ENCODE measurements at places on chromosomes 6 and 20.

GRCh38 chr6:170280689-170281045, 10.2 kb downstream of the DLL1 start:
- DNase-seq = no peak

DNA sequence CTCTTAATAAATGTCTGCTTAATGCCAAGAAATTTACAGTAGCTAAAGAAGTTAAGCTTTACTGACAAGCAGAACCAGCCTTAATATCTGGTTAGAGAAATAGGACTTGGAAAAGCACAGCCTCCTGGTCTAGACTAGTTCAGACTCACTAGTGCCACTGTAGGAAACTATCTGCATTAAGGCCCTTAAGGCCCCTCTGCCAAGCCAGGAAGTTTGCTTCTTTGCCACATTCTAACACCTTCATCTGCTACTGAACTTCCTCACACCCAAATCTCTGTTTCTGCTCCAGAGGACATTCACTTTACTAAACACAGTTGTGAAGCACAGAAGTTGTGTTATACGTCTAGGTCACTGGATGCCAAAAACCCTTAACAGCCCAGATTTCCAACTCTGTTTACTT, 302.8 kb downstream of the BTBD9 start:
- no peak for DNase-seq

DNA sequence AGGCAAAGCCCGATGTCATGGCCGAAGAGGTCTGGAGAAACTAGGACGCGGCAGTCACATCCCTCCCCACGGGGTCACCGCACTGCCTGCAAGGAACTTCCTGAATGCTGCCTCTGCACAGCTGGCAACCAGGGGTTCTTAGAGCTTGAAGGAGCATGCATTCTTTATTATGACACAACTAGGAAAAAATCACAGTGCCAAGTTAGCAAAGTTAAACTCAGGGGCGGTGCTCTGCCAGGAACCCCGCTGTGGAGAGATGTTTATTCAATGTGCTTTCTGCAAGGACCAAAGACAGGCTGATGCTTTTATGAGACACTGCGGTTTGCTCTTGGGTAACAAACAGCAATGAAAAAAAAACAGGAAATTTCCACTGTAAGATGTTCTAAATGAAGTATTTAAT, 287.3 kb upstream of the FOXQ1 start:
- DNase-seq = no peak

DNA sequence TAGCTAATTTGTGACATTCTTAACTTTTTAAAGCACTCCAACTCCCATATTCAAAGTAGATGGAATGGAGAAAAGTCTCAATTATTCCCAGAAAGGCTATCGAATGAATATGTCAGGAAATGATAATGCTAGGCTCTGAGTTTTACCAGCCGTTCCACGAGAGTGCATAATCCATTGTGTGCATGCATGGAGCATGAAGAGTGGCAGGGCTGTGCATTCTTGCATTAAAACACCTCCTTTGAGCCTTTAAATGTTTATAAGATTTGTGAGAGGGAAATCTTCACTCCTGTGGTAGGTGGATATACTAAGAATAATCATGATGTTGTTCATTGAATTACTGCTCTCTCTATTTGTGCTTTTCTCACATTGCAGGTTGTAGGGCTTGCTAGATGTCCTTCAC, 178.3 kb downstream of the CARMIL1 start:
- DNase-seq = no peak

DNA sequence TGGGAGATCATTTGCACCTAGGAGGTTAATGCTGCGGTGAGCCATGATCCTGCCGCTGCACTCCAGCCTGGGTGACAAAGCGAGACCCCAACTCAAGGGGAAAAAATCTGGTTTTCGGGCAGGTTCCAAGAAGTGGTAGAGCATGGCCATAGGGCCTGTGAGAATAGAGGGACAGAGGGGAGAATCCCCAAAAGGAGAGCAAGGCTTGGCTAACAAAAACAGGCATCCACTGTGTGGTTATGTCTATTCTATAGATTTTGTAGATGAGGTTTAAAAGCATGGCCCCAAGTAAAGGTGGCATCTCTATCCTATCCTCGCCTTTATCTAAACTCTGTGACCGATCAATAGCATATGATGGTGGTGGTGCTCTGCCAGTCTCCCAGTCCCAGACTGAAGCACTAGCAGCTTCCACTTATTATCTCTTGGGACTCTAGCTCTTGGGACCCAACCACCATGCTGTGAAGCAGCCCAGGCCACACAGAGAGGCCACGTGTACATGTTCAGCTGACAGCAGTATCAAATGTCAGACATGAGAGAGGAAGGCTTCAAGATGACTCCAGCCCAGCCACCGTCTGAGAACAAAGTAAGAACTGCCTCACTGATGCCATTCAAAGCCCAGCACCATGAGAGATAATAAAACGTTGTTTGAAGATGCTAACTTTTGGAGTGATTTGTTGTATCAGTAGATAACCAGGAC, 27.7 kb downstream of the EIF2S2 start:
- no peak for DNase-seq

DNA sequence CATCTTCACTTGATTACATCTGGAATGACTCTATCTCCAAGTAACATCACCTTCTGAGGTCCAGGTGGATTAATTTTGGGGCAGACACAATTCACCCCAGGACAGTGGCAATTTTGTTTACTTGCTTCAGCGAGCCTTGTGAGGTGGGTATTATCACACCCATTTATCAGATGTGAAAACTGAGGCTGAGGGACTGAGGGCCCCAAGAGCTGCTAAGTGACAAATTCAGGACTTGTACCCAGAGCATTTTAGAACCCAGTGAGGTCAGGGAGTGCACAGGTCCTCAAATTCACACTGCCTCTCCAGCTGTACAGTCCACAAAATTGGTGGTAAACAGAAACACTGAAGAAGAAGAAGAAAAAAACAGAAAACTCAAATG, 125.2 kb upstream of the PMEPA1 start:
- no peak for DNase-seq

- DNase-seq = no peak
Measured at GRCh38 chr6:158206740-158207421, 38.7 kb downstream of the GTF2H5 start.

DNA sequence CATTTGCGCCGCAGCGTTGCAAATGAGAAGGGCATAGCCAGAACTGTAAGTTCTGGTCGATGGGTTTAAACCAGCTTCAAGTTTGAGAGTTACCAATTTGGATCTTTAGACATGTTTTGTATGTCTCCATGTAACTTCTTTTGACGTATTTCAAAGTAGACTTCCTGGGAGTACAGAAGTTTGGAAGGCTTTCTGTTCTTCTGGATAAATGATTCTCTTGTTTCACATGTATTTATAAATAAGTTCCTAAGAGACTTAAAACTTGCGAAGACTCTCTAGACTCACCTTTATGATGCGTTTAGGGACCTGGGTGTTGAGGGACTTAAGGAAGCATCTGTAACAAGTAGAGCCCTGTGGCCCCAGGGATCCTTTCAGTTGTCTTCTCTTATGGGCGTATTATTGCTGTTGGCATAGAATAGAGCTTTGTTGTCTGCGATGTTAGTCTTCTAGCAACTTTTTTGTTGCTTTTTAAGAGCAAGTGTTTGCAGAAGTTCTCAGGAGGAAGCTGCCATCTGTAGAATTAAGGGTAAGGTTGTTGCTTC, 1.3 kb downstream of the CDYL start:
- no peak for DNase-seq

DNA sequence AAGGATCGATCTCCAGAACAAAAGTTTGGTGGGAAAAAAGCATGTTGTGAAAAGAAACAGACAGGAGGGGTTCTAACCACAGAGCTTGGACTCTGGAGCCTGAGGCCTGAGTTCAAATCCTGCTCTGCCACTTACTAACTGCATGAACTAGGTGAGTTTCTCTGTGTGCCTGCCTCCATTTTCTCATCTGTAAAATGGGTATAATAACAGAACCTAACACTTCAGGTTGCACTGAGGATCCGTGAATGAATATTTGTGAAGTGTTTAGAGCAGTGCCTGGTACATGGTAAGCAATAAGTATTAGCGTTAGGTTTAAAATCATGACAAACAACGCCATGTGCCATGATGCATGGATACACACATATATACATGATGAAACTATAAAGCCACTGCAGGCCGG, 36.6 kb downstream of the TTLL9 start:
- DNase-seq = no peak

GRCh38 chr6:46795816-46796215, 2.6 kb downstream of the MEP1A start:
- DNase-seq = no peak

DNA sequence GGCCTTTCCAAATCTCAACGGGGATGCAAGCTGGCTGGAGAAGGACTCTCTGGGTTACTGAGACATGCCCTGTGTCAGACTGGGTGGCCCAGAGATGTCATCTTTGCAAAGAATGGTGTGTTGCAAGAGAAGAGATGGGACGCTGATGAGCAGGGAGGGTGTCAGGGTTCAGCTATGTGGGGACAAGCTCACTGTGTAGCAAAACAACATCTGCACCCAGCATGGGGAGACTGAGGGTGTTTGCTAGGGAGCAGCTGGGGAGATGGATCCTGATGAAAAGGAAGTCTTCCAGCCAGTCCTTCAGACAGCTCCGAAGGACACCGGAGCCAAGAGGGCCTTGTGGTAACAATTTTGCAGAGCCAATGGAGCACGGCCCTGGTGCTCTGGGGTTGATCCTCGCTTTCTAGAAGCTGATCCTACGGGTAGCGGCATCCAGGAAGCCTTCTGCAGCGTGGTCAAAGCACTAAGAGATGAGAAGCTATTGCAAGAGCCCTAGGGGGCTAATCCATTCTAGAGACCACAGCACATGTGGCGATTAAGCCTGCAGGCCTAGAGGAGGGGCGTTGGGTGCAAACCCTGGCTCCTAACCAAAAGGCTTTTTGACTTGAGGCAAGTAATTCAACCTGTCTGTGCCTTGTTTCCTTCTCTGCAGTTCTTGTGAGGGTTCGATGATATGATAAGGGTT, 39.9 kb downstream of the EDN3 start:
- DNase-seq = no peak

- DNase-seq = no peak
Measured at GRCh38 chr20:48026981-48027592, 241.8 kb upstream of the SULF2 start.

DNA sequence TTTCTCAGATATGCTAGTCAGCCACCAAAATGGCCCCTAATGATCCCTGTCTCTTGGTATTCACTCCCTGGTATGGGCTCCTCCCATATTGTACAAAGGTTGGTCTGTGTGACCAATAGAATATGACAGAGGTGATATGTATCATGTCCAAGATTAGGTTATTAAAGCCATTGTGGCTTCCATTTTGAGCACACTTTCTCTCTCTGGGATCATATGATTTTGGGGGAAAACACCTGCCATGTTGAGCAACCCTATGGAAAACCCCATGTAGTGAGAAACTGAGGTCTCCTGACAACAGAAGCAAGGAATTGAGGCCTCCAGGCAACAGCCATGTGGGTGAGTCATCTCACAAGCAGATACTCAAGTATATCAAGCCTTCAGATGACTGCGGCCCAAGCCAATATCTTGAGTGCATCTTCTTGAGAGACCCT, 7.1 kb upstream of the ZNF318 start:
- no peak for DNase-seq

DNA sequence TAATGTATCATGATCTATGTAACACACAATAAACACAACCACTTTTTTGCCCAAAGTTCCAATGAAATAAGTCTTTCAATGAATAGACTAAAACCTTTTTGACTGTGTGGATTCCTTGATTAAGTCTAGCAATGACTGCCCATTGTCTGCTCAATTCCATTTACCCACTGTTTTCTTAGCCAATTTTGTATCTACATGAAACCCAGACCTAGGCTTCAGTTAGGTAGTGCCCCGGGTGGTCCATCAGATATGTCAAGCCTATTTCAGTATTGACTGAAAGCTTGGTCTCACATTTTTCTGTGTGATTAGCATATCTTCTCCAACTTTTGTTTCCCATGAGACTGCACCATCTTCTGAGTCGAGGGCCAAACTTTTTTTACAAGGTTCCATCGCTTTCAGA, 615.0 kb downstream of the C6orf118 start:
- DNase-seq = no peak

DNA sequence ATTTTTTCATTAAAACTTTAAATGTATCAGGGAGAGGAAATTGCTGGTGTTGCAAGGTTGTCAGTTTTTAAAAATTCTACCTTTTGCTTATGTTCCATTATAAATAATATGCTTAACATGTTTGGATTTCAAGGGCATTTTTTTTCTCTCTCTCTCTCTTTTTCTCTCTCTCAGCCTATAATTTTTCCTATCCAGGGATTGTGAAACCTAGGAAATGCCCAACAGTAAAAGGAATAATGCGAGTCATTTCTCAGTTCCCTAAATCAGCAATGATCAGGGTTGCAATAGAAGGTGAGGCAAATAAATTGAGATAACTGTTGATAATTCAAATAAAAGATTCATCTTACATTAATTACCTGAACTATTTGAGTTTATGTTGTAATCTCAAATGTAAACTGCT, 53.2 kb upstream of the IFNGR1 start:
- DNase-seq = no peak

DNA sequence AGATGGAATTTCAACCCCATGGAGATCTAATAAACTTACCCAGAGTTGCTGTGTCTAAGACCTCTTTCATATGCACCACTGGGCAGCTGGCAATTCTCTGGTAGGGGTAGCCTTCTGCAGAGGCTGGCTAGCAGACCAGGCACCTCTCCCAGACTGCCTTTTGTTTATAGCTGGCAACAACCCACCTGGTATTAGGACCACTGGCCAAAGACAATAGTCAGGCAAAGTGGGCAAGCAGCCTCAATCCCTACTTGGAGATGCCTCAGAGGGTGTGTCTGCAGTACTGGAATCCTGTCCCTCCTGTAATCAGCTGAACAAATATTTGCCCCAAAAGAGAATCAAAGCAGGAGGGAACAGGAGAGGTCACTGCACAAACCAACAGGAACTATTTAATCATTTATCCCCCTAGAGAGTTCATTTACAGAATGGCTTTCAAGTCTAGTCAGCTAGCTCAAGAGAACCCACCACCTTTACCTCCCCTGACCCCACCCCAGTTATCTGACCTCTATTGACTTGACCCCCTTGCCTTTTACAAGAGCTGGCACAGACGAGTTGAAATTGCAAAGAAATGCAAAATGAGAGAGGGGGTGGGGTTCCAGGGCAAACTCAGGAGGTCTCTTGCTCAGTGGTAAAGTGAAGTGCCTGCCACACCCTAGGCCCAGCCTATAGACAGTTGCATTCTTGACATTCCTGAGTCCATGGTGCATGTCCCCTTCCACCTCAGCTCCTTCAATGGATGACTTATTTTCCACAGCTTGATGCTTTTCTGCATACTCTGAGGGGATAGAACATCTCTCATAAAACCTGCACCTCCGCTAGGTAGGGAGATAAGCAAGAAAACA, 2.8 kb downstream of the BCL2L1 start:
- no peak for DNase-seq

GRCh38 chr6:17525637-17526036, 74.5 kb upstream of the FAM8A1 start:
- no peak for DNase-seq

DNA sequence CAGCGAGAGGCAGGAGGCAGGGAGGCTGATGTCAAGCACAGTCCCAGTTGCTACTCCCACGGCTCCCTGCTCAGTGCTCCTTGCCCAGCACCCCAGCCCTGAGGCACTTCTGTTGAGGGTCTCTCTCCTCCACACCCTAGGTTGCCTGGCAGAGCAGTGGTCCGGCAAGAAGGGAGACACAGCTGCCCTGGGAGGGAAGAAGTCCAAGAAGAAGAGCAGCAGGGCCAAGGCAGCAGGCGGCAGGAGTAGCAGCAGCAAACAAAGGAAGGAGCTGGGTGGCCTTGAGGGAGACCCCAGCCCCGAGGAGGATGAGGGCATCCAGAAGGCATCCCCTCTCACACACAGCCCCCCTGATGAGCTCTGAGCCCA, 9.1 kb downstream of the CNPY3 start:
- DNase-seq = no peak

- no peak for DNase-seq
Measured at GRCh38 chr6:169045486-169045885, 208.2 kb downstream of the THBS2 start.

GRCh38 chr20:43159994-43160393, 29.7 kb downstream of the PTPRT start:
- DNase-seq = no peak

Measured in SK-N-SH (cell line).